Ascending aorta (tissue), 2 donors: ENCODE measurements at places on chromosomes 6 and 20. TPM values are rescaled to one million over a fixed set of nuclear protein-coding genes. Genes with fewer than 3 reads are reported as not detected.

The CST7 gene
- not detected for total RNA-seq

The WASF1 gene
- total RNA-seq = 0.53 TPM

The DEFB113 gene
- not detected for total RNA-seq

The IGF2R gene
- total RNA-seq = 104 TPM

The TP53INP2 gene
- total RNA-seq = 6.2 TPM

The MOCS1 gene
- 45.4 TPM for total RNA-seq

The BNIP5 gene
- not detected for total RNA-seq

The WFDC11 gene
- not detected for total RNA-seq

The HCK gene
- 16.8 TPM for total RNA-seq

- DNase-seq = no peak
Measured at GRCh38 chr20:33656783-33657703, 5.1 kb upstream of the C20orf144 start.

GRCh38 chr6:107543088-107543487 is 53.2 kb downstream of the SOBP start:
- DNase-seq = no peak

GRCh38 chr6:7402716-7403115 is 13.1 kb downstream of the RIOK1 start:
- no peak for DNase-seq

GRCh38 chr20:2386516-2387179 is 5.9 kb downstream of the TGM6 start:
- peak; percentile 33 for DNase-seq

DNA sequence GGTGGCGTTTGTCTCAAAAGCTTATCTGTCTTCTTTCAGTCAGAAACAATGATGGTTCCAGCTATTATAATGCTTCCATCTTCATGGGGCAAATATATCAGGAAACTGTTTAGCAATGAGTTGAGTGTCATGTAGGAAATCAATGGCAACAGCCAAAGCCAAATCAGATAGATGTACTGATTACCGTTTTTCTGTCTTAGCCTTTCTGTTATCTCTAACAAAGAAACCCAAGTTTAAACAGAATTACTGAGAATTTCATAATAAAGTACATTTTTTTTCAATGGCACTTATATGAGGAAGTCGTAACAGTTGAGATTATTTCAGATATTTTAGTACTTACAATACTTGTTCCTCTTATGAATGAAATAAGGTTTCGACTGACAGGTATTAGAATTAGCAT is 1.2 kb downstream of the NOX3 start:
- DNase-seq = no peak

- no peak for DNase-seq
Measured at GRCh38 chr6:12174878-12175277, 115.3 kb upstream of the EDN1 start.

GRCh38 chr6:117414770-117415169 is 11.0 kb downstream of the ROS1 start:
- no peak for DNase-seq

- DNase-seq = peak; percentile 97
Measured at GRCh38 chr20:34363062-34363464, at the start of gene ITCH. TSS of gene ITCH (plus strand) at chr20:34363273. CDS start at chr20:34393812, 30,539 bp downstream.

GRCh38 chr6:156487877-156488276 is 289.3 kb upstream of the ARID1B start:
- no peak for DNase-seq

DNA sequence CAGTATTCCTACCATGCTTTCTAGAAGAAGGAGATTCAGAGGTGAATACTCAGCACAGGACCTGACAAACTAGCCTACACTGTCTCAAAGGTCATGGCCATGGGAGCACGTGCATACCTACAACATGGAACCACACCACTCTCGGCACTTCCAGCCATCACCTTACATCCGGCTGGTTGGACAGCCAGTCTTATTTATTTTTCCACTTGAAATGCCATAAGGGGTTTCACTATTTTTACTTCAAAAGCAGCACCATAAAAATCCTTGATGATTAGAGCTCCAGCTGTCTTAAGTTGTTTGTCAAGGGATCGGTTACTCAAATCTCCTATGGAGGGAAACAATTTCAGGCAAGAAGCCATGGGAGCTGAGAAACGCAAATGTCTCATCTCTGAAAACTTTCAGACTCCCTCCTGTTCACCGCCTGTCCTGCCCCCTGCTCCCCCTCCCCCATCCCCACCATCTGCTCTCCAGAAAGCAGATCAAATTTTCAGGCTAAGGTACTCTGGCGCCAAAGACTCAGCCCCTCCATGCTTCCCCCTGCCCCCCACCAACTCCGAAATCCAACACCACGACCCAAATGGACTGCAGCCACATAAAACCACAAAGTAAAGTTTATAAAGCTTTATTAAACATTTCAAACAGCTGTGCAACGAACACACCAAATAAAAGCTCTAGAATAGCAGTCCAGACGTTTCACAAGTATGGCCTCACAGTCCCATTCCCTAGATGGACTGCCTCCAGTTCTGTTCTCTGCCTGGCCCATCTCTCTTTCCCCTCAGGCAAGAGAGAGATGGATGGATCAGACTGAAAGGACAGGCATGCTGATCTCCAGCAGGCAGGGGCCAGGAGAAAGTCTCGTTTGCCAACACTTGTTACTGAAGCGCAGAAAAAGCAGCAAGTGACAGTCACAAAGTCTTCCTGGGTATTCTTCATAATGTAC is 4.0 kb upstream of the NNAT start:
- peak; percentile 31 for DNase-seq

DNA sequence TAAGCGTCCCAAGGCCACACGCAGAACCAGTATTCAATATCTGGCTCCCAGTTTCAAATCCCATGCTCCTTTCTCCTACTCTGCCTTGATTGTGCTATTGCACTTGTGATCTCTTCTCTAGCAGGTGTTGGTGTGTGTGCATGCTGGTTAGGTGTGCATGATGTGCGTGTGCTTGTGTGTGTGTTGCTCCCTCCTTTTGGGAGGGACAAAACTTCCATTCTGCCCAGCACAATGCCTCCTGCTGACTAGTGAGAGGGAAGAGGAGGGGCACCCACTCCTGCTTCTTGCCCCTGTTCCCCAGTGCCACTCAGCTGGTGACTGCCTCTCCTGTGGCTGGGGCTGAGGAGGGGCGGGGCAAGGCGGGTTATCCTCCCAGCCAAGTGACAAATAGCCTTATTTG is 19.7 kb downstream of the CD40 start:
- no peak for DNase-seq

DNA sequence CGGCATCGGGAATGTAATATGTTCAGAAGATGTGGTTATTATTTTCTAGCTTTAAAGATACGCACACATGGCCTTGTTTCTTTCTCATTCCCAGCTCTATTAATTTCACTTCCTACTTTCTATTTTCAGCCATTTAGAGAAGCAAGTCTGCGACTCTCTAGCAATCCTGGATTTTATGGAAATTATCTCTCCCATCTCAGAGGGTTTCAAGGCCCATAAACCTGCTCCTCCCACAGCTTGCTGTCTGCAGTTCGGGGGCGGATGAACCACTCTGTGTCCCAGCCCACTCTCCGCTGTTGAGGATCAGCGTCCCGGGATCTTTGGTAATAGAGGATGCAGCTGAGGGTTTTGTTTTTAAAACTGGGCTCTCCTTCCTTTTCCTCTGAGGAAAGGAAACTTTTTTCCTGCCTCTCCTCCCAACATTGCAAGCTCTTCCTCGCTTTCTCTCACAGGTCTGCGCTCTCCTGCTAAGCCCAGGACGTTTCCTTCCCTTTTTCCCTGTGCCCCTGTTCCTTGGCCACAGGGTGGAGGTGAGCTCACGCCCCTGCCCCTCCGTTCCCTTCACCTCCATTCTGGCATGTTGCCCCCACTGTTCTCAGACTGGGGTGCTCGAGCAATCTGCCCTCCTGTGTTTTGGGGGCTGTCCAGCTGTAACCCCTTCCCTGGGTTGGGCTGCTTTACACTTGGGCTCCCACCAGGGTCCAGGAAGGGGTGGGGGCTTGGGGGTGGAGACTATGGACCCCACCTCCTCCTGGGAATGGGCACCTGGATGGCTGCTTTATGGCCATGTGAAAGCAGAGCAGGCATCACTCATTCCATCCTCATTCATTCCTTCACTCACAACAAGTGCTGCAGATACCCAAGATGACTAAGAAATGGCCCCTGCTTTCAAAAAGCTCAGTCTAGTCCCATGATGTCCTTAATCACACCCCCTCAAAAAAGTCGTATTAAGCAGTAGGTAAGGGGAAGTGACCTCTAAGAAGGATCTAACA is 54.9 kb downstream of the ZBTB9 start:
- no peak for DNase-seq

DNA sequence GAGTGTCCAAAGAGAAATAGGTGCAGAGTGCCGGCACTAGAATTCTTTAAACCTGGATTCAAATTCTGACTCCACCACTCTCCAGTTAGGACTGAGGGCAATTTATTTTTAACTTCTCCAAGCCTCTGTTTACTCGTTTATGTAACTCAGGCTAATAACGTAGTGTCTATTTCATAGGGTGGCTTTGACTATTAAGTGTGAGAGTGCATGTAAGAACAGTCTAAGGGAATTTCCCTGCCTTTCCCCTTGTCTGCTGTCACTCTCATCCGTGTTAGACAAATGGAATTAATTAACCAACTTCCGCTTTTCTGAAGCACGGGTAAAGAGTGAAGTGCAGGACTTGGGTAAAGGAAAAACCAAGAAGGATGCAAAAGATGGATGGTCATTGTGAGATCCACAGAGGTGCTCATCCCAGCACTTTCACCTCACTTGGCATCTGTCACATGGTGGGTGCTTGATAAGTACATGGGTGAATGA is 4.1 kb upstream of the ZKSCAN8 start:
- DNase-seq = no peak

GRCh38 chr20:50292591-50293283 is 102.1 kb downstream of the CEBPB start:
- DNase-seq = peak; percentile 93

- no peak for DNase-seq
Measured at GRCh38 chr6:124355146-124355545, 551.5 kb downstream of the NKAIN2 start.

DNA sequence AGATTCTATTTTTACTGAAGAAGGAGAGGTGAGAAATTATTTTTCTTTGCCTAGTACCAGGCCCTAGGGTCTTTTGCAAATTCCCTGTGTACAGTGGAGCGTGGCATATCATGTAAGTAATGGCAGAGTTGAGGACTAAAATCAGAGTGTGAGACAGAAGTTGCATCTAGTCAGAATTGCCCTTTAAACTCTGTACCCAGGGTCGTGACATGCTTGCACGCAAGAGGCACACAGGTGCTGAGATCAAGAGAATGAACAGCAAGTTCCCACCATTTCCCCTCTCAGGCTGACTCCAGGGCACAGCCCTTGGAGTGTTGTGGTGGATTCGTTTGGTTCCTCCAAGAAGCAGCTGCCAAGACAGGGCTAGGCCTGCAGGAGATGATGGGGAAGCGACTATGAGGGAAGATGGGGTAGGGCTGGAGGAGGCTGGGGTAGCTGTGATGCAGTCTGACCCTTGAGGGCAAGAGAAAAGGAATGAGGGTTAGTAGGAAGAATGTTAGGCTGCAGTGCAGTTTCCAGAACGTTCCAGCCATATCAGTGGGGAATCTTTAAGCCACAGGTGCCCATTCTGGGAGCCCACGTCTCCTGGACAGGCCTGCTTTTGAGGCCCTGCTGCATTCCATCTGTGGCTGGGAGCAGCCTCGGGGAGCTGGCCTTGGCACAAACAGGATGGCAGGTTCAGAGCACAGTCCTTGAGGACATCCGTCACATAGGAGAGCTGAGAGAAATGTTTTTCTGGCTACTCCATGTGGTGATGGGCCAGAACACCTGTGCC is 6.9 kb downstream of the NELFCD start:
- no peak for DNase-seq

DNA sequence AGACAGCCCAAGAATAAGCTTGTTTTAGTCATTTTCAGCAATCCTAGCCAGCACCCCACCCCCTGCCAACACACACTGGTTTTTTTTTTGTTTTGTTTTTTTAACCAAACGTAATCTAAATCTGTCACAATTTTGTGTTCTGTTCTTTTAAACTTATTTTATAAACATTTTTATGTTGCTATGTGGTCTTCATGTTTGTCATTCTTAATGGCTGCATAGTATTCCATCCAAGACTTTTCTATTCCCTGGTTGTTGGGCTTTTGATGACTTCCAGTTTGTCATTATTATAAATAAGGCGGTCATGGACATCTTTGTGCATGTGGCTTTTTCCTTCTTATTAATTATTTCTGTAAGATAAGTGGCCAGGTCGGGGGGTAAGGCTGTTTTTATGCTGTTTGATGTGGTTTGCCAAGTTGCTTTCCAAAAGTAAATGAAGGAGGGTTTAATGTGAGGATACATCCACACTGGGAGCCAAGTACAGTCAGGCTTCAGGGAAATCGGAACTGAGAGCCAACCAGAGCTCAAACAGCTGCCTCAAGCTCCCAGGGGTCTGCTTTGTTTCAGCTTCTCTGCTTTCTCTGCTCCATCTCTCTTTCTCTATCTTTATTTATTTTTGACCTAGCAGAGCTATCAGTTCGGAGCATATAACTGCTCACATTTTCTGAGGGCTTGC is 125.8 kb downstream of the VEGFA start:
- DNase-seq = no peak

DNA sequence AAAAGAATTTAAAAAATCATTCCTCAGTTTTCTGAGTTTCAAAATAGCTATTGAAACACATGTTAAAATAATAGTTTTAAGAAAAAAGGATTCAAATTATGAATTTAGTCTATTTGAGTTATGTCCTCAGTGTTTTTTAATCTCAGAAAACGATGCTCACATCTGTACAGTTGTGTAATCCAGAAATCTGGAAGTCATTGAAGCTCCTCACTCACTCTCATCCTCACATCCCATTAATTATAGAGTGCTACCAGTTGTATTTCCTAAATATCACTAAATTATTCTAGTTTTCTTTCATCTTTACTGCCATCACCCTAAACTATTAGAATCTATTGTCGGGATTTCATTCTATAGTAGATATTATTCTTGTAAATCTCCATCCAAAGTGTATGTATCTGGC is 234.7 kb upstream of the RIMS1 start:
- DNase-seq = no peak

GRCh38 chr6:68013780-68014515 is 621.1 kb upstream of the ADGRB3 start:
- DNase-seq = no peak
